Activated T-cell treated with anti-CD3 and anti-CD28 coated beads for 48 hours (primary cell): ENCODE measurements at places on chromosomes 3 and 15.

GRCh38 chr15:76178296-76179000, 118.7 kb downstream of the TMEM266 start:
- DNase-seq, result no peak

DNA sequence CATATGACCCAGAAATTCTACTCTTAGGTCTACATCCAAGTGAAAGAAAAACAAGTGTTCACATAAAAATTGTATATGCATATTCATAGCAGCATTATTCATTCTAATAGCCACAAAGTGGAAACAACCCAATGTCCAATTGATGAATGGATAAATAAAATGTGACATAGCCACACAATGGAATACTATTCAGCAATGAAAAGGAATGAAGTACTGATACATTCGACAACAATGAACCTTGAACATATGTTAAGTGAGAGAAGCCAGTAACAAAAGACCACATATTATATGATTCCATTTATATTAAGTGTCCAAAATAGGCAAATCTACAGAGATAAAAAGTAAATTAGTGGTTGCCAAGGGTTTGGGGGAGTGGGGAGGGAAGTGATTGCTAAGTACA, 70.2 kb upstream of the ACTC1 start:
- DNase-seq, result no peak

GRCh38 chr15:48671103-48672022, 25.9 kb upstream of the FBN1 start:
- no peak for DNase-seq

DNA sequence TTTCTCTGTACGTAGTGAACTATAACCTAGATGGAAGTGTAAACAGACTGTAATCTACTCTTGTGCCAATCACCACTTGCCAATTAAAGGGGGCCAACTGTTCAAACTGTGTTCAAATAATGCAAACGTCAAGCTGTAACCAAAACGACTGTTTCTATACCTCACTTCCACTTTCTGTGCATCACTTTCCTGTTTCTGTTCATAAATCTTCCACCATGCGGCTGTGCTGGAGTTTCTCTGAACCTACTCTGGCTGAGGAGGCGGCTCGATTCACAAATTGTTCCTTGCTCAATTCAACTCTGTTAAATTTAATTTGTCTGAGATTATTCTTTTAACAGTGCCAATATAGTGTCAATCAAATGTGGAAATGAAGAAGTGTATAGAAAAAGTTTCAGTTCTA, 206.7 kb upstream of the TBC1D5 start:
- no peak for DNase-seq

DNA sequence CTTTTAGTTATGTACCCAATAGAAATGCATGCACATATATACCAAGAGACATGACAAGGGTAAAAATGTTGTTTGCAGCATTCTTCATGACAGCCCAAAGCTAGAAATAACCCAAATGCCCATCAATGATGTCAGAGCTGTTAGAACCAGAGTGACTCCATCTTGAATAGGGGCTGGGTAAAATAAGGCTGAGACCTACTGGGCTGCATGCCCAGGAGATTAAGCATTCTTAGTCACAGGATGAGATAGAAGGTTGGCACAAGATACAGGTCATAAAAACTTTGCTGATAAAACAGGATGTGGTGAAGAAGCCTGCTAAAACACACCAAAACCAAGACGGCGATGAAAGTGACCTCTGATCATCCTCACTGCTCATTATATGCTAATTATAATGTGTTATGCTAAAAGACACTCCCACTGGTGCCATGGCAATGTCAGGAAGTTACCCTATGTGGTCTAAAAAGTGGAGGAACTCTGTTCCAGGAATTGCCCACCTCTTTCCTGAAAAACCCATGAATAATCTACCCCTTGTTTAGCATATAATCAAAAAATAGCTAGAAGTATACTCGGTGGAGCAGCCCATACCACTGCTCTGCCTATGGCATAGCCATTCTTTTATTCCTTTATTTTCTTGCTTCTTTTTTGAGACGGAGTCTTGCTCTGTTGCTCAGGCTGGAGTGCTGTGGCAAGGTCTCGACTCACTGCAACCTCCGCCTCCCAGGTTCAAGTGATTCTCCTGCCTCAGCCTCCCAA, 32.9 kb downstream of the ZBTB11 start:
- DNase-seq, result peak; percentile 15

- DNase-seq, result no peak
These were observed 23.8 kb downstream of the LRRC2 start for GRCh38 chr3:46542344-46542743.

- no peak for DNase-seq
These were observed 31.4 kb downstream of the KCNMB2 start for GRCh38 chr3:178567611-178568010.

DNA sequence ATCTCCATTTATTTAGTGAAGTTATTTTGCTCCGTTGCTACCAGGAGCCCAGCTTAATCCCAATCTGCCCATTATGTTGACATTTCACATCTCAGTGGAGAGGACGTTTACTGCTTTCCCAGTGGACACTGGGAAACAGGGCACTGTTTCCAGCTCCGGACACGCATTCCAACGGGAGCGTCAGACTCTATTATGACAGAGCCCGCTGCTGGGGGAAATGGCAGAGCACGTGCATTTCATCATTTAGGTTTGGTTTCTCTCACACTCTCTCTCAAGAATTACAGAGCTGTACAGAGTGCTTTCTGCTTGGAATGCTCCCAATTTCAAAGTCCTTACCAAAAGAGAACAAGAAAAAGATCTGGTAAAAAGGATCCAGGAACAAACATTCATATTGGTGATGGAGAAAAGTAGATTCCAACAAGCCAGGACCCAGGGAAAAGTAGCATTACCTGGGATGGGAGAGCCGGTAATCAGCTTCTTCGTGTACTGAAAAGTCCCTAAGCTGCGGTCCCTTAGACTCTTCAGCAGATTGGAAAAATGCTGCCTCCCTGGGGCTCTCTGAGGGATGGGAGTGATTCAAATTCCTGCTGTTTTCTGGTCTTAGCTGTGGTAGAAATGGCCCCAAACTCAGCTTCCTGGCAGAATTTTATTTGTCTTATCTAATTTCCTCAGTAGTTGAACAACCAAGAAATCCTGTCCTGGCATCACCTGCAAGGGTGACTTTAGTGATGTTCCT, 136.0 kb upstream of the THBS1 start:
- no peak for DNase-seq

GRCh38 chr3:5347486-5347885, 160.0 kb downstream of the EDEM1 start:
- no peak for DNase-seq

- no peak for DNase-seq
These were observed 150.1 kb downstream of the RAB11A start for GRCh38 chr15:66019368-66019767.
